Activated CD4-positive, CD25-positive, alpha-beta regulatory T cell treated with anti-CD3 and anti-CD28 coated beads, Interleukin-2, amount 50 U/mL, for 16 hours (primary cell): ENCODE measurements at places on chromosomes 16 and 17.

DNA sequence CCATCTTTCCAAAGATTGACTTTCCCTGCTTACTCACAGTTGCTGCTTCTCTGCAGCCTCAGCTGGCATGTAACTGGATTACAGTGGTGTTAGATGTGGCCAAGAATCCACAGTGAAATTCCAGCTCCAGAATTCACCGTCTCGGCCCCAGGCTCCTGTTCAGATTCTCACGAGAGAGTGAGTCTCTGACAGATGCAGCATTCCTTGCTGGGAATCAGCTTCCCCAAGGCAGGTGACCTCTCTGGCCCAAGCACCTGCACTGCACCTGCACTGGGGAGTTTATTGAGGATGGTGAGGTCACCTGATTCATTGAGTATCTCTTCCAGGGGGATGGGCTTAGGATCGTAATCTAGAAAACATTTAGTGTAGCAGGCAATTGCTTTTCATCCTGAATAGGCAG lies 600.5 kb upstream of the RBFOX1 start:
- DNase-seq = no peak

DNA sequence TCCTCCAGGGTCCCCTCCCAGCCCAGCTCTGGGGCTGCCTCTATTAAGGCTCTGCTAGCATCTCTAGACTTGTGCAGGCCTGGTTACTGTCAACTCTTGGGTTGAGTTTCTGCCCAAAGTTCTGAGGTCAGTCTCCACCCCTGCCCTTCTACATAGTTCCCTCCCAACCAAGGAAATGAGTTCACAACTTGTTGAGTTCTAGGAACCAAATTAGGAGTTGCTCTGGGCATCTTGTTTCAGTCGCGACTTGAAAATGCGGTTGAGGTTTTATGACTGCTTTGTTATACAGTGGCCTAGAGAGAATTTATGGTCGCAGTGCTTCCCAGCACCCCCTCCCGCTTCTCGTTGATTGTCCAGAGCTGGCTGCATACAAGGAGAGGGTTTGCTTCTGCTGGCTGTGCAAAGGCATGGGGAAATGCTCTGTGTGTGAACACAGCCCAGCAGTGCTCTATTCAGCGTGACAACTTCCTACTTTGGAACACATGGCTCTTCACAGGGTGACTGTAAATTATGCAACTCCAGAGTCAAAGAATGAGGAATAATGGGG lies 20.2 kb downstream of the GNAO1 start:
- DNase-seq = no peak

GRCh38 chr16:17230932-17231581 lies 239.7 kb downstream of the XYLT1 start:
- DNase-seq = no peak

- no peak for DNase-seq
Observed at GRCh38 chr16:84068783-84069462, 26.3 kb upstream of the SLC38A8 start.

GRCh38 chr17:67554634-67555033 lies 163.1 kb upstream of the NOL11 start:
- DNase-seq = no peak
